ENCODE measurements at places on chromosomes 6 and 20.

- DNase-seq, result no peak
Observed at GRCh38 chr20:4533368-4534133, 188.2 kb upstream of the PRND start.

DNA sequence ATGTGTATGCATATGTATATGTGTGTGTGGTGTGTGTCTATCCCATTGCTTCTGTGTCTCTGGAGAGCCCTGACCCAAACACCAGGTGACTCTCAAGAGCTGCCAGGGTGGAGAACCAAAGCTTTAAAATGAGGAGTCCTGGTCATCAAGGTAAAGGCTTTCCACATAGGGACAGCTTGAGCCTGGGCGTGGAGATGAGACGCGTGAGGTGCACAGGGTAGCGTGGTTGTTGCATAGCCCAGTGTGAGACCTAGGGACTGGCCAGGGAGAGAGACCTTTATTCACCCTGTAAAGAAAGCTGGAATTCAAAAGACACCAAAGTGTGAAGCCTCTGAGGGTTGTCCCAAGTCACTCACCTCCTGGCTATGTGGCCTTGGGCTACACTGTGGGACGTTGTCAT is 149.1 kb downstream of the SYCP2 start:
- no peak for DNase-seq

DNA sequence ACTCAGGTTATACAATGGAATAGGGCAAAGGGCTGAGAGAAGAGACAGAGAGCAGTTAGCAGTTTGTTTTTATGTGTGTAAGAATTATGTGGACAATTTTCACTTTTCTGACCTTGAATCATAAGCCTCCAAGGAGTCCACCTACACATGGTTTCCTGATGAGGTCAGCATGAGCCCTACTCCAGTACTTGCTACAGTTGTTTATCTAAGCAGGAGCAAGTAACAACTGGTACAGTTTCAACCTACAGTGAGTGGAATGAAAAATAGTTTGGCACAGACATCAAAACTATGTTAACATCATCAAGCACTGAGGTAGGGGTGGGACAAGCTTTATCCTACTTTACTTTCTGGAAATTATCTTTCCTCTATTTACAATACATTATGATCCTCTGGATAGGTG is 426.7 kb upstream of the ID4 start:
- DNase-seq, result no peak

- peak; percentile 43 for DNase-seq
Observed at GRCh38 chr20:51372176-51372803, 170.2 kb downstream of the NFATC2 start.

DNA sequence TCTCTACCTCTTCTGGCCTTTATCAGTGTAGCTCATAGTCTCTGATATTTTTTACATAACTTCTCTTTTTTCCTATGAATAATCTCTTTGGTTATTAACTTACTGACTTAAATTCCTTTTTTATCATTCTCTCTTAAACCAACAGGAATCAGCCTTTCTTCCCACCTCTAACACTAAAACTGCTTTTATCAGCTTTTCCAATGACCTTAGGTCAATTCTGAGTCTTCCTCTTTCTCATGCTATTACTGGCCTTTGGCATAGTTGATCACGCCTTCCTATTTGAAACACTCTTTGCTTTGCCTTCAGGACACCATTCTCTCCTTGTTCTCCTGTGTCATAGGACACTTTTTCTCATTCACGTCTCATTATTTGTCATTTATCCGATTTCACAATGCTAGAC is 8.1 kb upstream of the HINT3 start:
- no peak for DNase-seq

- no peak for DNase-seq
Observed at GRCh38 chr6:166277018-166277417, 31.2 kb downstream of the PRR18 start.

DNA sequence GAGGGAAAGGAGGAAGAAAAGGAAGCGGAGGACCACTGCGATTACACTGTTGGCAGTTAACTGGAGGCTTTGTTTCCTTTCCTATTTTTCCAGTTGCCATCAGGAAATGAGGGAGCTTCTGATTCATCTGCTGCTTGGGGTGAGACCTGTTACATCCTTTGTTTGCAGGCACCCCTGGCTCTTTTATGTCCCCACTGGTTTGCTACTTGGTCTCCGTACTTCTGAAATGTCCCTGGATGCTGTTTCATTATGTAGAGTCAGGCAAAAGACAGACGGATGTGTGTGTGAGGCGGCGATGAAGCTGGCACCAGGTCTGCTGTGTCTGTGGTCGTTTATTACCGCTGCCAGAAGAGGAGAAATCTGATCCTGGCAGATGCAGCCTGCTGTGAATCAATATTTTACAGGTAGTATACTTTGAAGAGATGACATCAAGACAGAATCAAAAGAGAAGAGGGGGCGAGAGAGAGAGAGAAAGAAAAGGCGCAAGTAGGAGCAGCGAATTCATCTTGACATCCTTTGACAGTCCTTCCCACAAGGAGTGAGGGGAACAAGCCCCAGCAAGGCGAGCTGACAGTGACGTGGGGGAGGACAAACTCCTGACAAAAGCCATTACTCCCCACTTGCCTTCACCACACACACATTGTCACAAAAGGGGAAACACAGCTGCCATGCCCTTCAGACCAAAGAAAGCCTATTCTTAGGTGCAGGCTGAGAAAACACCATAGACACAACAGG is 145.9 kb upstream of the FBXL4 start:
- DNase-seq, result no peak

- DNase-seq, result no peak
Observed at GRCh38 chr6:29617782-29618554, 15.0 kb downstream of the GABBR1 start.

- no peak for DNase-seq
Observed at GRCh38 chr6:166942393-166943168, 13.8 kb downstream of the RNASET2 start.

DNA sequence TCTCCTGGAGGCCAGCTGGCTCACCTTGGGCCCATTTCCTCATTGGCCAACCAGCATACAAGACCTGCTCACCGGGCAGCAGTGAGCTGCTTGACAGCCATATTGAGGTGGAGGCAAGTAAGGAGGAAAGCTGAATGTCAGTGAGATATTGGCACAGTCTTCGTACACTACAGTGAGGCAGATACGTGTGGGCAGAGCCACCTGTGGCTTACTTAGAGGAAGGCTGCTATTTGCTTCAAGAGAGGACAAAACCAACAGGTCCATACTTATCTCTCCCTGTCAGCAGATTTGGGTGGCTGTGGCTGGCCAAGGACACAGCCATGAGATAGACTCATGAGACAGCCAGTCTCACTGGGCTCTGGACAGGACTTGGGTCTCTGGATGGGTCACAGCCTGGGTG is 15.1 kb upstream of the MCM3 start:
- no peak for DNase-seq
